Large intestine (tissue), 12 donors: ENCODE measurements at places on chromosomes 5 and 9. TPM values are rescaled to one million over a fixed set of nuclear protein-coding genes. Genes with fewer than 3 reads are reported as not detected.

GRCh38 chr5:91433861-91434260, 50.7 kb upstream of the ARRDC3 start:
- no peak overlapping the region for H3K27ac ChIP-seq
- H3K4me1 ChIP-seq: no peaks in the 10 kb centered on the region
- DNase-seq: no peak
- H3K27me3 ChIP-seq: no peaks in the 10 kb centered on the region

GRCh38 chr9:27310582-27310981, 13.6 kb upstream of the EQTN start:
- no peak for DNase-seq
- no peaks in the 10 kb centered on the region for H3K27me3 ChIP-seq
- H3K4me3 ChIP-seq: no peak overlapping the region
- H3K36me3 ChIP-seq: no peaks in the 10 kb centered on the region
- no peaks in the 10 kb centered on the region for H3K4me1 ChIP-seq

DNA sequence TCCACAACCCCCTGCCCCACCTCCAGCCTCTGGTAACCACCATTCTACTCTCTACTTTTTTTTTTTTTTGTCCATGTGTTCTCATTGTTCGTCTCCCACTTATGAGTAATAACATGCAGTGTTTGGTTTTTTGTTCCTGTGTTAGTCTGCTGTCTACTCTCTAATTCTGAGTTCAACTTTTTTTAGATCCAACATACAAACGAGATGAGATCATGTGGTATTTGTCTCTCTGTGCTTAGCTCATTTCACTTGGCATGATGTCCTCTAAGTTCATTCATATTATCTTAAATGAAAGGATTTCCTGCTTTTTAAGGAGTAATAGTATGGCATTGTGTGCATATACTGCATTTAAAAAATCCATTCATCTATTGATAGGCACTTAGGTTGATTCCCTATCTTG, 130.9 kb downstream of the NMUR2 start:
- H3K27ac ChIP-seq: no peak overlapping the region
- H3K4me1 ChIP-seq: no peaks in the 10 kb centered on the region
- H3K4me3 ChIP-seq: no peak overlapping the region

DNA sequence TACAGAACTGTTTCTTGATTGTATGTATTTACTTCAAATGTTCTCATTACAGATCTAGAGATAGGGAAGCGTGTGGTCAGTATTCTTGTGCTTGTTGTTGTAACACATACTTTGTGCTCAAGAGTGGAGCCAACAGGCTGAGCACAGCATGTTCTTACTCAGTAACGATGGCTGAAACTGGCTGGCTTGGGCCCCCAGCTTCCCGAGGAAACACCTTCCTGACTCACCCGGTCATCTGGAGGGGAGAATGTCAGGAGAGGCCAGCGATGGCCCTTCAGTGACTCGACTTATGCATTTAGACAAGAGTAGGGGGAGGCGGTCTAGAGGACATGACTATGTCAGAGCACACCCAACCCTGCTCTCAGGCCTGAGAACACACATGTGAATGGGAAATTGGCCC, 25.6 kb downstream of the ZNF474 start:
- no peak for DNase-seq
- H3K27ac ChIP-seq: no peak overlapping the region
- peaks cover 2% of the 10 kb centered on the region for H3K27me3 ChIP-seq
- no peaks in the 10 kb centered on the region for H3K36me3 ChIP-seq
- H3K4me3 ChIP-seq: no peak overlapping the region
- H3K4me1 ChIP-seq: no peaks in the 10 kb centered on the region

GRCh38 chr9:112933696-112934095, 43.0 kb upstream of the SLC46A2 start:
- H3K27me3 ChIP-seq: peaks cover 29% of the 10 kb centered on the region
- H3K36me3 ChIP-seq: no peaks in the 10 kb centered on the region
- DNase-seq: no peak
- H3K27ac ChIP-seq: no peak overlapping the region
- no peak overlapping the region for H3K4me3 ChIP-seq

DNA sequence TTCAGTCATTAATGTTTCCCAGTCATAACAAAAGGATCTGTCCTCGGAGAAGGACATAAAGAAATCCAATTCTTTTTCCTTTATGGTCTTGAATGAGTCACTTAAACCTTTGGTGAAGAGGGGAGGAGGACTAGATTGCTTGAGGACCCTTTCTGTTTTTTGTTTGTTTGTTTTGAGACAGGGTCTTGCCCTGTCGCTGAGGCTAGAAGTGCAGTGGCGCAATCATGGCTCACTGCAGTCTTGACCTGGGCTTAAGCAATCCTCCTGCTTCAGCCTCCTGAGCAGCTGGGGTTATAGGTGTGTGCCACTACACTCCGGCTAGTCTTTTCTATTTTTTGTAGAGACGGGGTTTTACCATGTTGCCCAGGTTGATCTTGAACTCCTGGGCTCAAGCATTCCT, 12.3 kb downstream of the TIGD6 start:
- no peak overlapping the region for H3K27ac ChIP-seq
- H3K36me3 ChIP-seq: peaks cover 19% of the 10 kb centered on the region
- no peaks in the 10 kb centered on the region for H3K4me1 ChIP-seq

- no peaks in the 10 kb centered on the region for H3K4me1 ChIP-seq
- no peak for DNase-seq
- H3K36me3 ChIP-seq: no peaks in the 10 kb centered on the region
Observed at GRCh38 chr9:102445181-102445747, 549.9 kb upstream of the CYLC2 start.

- H3K4me3 ChIP-seq: no peak overlapping the region
- no peaks in the 10 kb centered on the region for H3K36me3 ChIP-seq
- no peak overlapping the region for H3K27ac ChIP-seq
Observed at GRCh38 chr9:126684345-126684744, 70.6 kb downstream of the LMX1B start.

DNA sequence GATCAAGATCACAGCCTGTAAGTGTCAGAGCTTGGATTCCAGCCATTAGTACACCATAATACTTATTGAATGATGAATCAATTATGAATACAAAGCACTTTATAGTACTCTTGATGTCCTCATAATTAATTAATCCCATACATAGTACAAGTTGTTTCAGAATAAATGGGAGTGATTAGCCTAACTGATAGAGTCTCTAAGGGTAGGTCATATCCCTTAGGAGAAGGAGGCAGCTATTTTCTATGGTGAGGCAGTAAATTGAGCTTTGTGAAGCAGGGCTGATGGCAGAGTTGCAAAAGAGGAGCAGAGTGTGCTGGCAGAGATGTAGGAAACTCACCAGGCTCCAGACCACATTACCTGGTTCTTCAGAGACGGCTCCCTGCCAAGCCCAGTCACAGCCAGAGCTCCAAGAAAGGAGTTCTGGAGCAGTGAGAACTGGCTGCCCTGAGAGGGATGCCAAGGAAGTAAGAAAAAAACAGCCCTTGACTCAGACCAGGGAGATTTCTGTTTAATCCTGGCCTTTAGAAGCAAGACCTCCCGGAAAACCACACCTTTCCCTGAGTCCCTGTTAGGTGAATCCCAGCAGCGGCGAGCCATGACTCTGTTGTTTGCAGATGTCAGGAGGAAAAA, 112.9 kb downstream of the SH3TC2 start:
- peaks cover 8% of the 10 kb centered on the region for H3K27me3 ChIP-seq
- no peaks in the 10 kb centered on the region for H3K4me1 ChIP-seq
- no peak for DNase-seq
- no peak overlapping the region for H3K27ac ChIP-seq
- no peaks in the 10 kb centered on the region for H3K36me3 ChIP-seq

DNA sequence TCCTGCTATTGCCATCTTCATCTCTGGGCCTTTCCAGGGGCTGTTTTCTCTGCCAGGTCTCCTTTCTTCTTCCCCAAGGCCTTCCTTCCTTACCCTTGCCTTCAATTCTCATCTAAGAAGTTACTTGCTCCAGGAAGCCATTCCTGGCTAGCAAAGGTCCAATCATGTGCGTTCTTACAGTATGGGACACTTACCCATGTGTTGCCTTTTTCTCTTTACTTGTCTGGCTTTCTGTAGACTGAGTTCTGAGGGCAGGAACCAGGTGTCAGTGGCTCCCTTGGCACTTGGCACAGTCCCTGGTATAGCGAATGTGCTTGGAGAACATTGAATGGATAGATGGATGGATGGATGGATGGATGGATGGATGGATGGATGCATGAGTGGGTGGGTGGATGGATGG, 10.2 kb downstream of the FOXI1 start:
- H3K4me1 ChIP-seq: no peaks in the 10 kb centered on the region
- no peaks in the 10 kb centered on the region for H3K27me3 ChIP-seq
- no peak overlapping the region for H3K4me3 ChIP-seq
- H3K27ac ChIP-seq: no peak overlapping the region
- no peaks in the 10 kb centered on the region for H3K36me3 ChIP-seq
- no peak for DNase-seq

DNA sequence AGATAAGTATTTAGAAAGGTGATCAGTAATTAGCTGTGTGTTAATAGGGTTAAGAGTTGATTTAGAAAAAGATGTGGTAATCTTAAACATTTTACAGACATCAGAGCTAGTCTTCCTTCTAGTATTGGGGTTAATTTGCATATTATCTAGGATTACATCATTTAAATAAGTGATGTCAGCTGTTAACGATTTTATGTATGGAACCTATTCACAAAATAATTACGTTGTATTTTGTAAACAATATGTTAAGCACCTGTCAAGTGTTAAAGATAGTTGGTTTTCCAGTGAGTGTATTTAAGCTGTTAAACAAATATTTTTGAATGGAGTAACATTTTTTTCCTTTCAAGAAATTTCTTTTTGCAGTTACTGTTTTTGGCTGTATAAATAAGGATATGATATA, 2.2 kb downstream of the DCP2 start:
- no peak overlapping the region for H3K27ac ChIP-seq
- no peaks in the 10 kb centered on the region for H3K27me3 ChIP-seq
- DNase-seq: no peak
- peaks cover 7% of the 10 kb centered on the region for H3K36me3 ChIP-seq

GRCh38 chr5:1670351-1670750, 129.3 kb downstream of the MRPL36 start:
- no peak overlapping the region for H3K27ac ChIP-seq
- H3K4me1 ChIP-seq: peaks cover 7% of the 10 kb centered on the region
- DNase-seq: no peak
- no peaks in the 10 kb centered on the region for H3K36me3 ChIP-seq

DNA sequence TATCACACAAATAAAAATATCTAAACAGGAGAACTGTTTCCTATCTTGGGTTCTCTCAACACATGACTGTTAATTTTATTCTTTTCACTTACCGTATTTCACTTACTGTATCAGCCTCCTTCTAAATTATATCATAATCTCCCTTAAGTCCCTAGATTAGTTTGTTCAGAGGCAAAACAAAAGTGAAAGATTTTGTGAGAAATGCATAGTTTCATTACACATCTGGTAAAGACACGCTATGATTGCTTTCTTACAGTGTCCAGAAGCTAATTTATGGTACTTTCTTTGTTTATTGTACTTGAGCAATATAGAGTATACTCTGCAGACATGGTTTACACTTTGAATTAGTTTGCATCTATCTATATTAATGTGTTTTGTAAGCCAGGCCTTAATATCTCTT, 159.7 kb upstream of the TLX3 start:
- no peaks in the 10 kb centered on the region for H3K27me3 ChIP-seq
- no peaks in the 10 kb centered on the region for H3K36me3 ChIP-seq
- H3K4me3 ChIP-seq: no peak overlapping the region
- no peak for DNase-seq

LIFR gene
- polyA plus RNA-seq: 23.8 TPM

COL27A1 gene
- polyA plus RNA-seq: 117 TPM

IQGAP2 gene
- polyA plus RNA-seq: 29.2 TPM

ENG gene
- 21.6 TPM for polyA plus RNA-seq

PLPP1 gene
- 54.7 TPM for polyA plus RNA-seq

SPINK1 gene
- polyA plus RNA-seq: 259 TPM

PCDHGA6 gene
- polyA plus RNA-seq: 1.9 TPM

SOWAHA gene
- 54.3 TPM for polyA plus RNA-seq
